ENCODE measurements at places on chromosomes 12 and 14. TPM values are rescaled to one million over a fixed set of nuclear protein-coding genes. Genes with fewer than 3 reads are reported as not detected.
A peak's percentile ranks its signal among the peaks of the same experiment; 100 is the strongest.

- H3K4me3 ChIP-seq = no peak overlapping the region
- H3K27ac ChIP-seq = no peak overlapping the region
- H3K27me3 ChIP-seq = peaks cover 15% of the 10 kb centered on the region
- ATAC-seq = no peak
These were observed 283.2 kb downstream of the NUAK1 start for GRCh38 chr12:105855361-105856047.

- no peak overlapping the region for H3K27ac ChIP-seq
- H3K4me1 ChIP-seq = peaks cover 28% of the 10 kb centered on the region
- no peaks in the 10 kb centered on the region for H3K27me3 ChIP-seq
- H3K36me3 ChIP-seq = peaks cover 18% of the 10 kb centered on the region
- H3K4me3 ChIP-seq = no peak overlapping the region
These were observed 180.9 kb downstream of the ETV6 start for GRCh38 chr12:11830307-11830801.

DNA sequence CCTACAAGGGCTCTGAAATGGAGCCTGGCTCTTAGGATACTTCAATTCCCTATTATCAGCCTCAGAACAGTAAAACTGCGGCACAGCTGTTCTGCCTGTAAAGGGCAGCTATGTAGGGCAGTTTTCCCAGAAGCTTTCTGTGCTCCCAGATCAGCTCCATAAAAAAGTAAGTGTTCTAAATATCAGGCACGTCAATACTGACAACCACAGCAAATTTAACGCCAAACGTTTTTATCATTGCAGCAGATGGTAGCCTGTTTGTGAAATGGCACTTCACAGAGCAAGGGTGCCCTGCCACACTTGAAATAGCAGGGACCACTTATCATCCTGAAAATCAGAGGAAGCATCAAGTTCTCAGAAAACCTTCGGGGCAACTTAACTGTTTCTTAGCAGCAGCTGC, 54.8 kb upstream of the PTHLH start:
- H3K27ac ChIP-seq = no peak overlapping the region
- H3K36me3 ChIP-seq = no peaks in the 10 kb centered on the region
- no peak overlapping the region for H3K4me3 ChIP-seq
- no peak for ATAC-seq

DNA sequence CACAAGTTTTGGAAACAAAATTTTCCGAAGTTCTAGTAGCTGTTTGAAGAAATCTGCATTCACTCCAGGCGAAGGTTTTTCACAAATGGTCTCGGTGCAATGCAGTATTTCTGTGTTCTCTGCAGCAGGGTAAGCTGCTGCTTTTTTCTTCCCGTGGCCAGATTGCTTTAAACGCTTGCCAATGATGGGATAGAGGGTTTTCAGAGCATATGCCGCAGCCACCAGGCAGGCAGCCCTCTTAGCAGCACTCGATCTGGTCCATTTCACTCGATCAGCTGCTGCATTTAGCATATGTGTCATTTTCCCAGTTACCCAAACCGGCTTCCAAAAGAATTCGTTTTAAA, 315 bp downstream of the ABCD2 start:
- H3K4me3 ChIP-seq = no peak overlapping the region
- peaks cover 8% of the 10 kb centered on the region for H3K4me1 ChIP-seq
- ATAC-seq = peak; percentile 6
- H3K27ac ChIP-seq = no peak overlapping the region

DNA sequence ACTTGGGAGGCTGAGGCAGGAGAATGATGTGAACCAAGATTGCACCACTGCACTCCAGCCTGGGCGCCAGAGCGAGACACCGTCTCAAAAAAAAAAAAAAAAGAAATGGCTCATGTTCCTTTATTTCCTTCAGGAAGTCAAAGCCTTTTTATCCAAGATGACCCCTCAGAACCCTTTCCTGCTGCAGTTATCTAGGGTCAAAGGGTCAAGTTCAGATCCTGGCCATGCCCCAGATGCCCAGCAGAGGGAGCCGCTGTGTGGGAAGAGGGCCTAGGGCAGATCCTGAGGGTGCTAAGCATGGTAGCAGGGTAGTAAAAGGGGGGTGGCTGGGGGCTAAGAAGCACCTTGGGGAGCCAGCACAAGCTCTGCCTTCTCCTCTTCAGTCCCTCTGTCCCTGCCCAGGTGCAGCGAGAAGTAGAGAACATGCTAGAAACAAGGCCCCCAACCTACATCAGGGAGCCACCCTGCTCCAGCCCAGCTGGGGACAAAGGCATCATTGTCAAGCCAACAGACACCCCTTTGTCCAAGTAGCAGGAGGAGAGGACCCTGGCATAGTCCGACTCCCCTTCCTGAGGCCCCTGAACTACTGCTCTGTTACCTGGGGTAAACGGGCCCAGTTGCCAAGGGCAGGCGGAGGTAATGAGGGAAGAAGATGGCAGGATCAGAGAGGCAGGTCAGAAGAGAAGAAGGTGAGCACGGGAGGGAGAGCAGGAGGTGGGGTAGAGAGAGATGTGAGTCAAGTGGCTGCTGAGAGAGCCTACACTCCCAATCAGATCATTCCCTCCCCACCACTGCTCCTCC, 6.5 kb downstream of the NFE2 start:
- no peak overlapping the region for H3K27ac ChIP-seq
- no peaks in the 10 kb centered on the region for H3K36me3 ChIP-seq
- H3K4me3 ChIP-seq = no peak overlapping the region
- peaks cover 5% of the 10 kb centered on the region for H3K27me3 ChIP-seq
- H3K4me1 ChIP-seq = peaks cover 4% of the 10 kb centered on the region

Gene FAM90A1
- total RNA-seq = not detected

Gene RTL1
- total RNA-seq = not detected

Gene IQSEC3
- total RNA-seq = 0.05 TPM

Gene IL26
- total RNA-seq = 66.8 TPM

Gene RGS6
- 1.6 TPM for total RNA-seq

All from activated T-helper 17 cell treated with anti-CD3 and anti-CD28 coated beads, Interleukin-2, amount 50 U/mL, for 72 hours (primary cell).